ENCODE measurements at places on chromosomes 2 and 18. TPM values are rescaled to one million over a fixed set of nuclear protein-coding genes. Genes with fewer than 3 reads are reported as not detected.

Gene SERPINB11
- polyA plus RNA-seq, result not detected

Gene AMER3
- not detected for polyA plus RNA-seq

Gene BCL2
- 3.2 TPM for polyA plus RNA-seq

Gene TSGA10
- 0.52 TPM for polyA plus RNA-seq

Gene FIGN
- polyA plus RNA-seq, result 2.1 TPM

Gene EPB41L3
- 4.0 TPM for polyA plus RNA-seq

Gene SKA1
- polyA plus RNA-seq, result 0.29 TPM

Gene LRPPRC
- polyA plus RNA-seq, result 32.3 TPM

Gene GLI2
- 0.80 TPM for polyA plus RNA-seq

Gene AKAIN1
- not detected for polyA plus RNA-seq

Gene COBLL1
- polyA plus RNA-seq, result 5.0 TPM

Gene PCARE
- 0.29 TPM for polyA plus RNA-seq

Gene SP9
- not detected for polyA plus RNA-seq

Gene AFF3
- polyA plus RNA-seq, result 0.39 TPM

Gene NGEF
- polyA plus RNA-seq, result 0.42 TPM

Gene C2orf49
- 9.1 TPM for polyA plus RNA-seq

Gene CDH2
- polyA plus RNA-seq, result 50.3 TPM

Gene CDH19
- 15.2 TPM for polyA plus RNA-seq

Gene RAB6C
- polyA plus RNA-seq, result 0.22 TPM

Gene PELI1
- 9.1 TPM for polyA plus RNA-seq

Gene LCT
- not detected for polyA plus RNA-seq

Gene DQX1
- 0.03 TPM for polyA plus RNA-seq

Gene C1GALT1C1L
- 0.48 TPM for polyA plus RNA-seq

Gene LINC00305
- not detected for polyA plus RNA-seq

Gene PLCL1
- 19.1 TPM for polyA plus RNA-seq

Gene CXCR2
- 0.22 TPM for polyA plus RNA-seq

Gene TAF1B
- polyA plus RNA-seq, result 3.0 TPM

Gene ANKRD30B
- not detected for polyA plus RNA-seq

Gene CD8B2
- not detected for polyA plus RNA-seq

Gene C1D
- polyA plus RNA-seq, result 7.4 TPM

Data from heart right ventricle (tissue), 16 donors.